ENCODE measurements at places on chromosomes 7 and 10.
A peak's percentile ranks its signal among the peaks of the same experiment; 100 is the strongest.

- DNase-seq = no peak
Observed at GRCh38 chr7:70494225-70495032, 637.5 kb upstream of the GALNT17 start.

DNA sequence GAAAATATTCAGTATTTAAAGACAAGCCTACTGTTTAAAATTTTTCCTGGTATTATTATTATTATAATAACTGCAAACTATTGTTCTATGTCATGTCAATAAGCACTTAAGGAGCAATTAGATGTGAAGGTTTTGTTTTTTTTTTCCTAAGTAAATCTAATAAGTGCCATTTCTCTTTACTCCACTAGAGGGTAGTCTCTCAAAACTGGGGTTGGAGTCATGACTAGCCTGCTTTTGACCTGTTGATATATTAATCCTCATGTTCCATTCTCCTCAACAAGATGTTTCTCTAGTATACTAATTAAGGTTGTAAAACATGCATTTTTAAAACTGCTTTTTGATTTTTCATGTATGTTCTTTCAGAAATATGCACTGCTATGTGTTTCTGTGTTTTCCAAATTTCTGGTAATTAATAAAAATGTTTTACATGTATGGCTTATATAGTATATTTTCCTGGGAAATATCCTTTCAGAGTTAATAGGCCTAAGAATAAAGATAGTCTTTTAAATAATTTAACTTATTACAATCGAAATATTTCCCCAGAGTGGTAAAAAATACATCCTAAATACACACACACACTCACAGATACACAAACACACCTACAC lies 1.0 kb upstream of the LRRN3 start:
- peak; percentile 36 for DNase-seq

GRCh38 chr7:880450-880849 lies 4.1 kb downstream of the GET4 start:
- no peak for DNase-seq

DNA sequence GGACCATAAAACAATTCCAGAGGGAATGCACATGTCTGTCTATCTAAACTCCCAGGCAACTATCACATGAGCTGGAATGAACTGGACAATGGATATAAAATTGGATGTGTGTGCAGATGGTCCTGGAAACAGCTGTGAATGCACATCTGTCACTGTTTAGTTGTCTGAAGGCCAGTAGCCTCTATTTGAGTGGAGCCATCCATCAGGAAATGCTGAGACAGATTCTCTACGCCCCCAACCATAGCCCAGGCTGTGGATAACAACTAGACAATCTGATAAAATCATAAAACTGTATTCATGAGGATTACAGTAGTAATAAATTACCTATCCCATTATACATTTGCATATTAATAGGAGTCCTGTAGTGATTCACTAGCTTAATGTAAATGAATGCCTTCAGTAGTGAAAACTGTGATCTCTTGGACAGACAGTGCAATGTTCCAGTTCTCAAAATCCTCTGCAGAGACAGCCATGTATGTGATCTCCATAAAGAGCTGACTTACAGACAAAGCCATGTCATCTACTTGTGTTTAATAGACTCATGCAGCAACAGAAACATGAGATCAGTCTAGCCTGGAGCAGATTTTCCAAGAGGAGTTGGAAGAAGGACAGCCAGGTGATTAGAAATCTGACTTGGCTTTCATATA lies 907.6 kb downstream of the KCNMA1 start:
- DNase-seq = no peak

DNA sequence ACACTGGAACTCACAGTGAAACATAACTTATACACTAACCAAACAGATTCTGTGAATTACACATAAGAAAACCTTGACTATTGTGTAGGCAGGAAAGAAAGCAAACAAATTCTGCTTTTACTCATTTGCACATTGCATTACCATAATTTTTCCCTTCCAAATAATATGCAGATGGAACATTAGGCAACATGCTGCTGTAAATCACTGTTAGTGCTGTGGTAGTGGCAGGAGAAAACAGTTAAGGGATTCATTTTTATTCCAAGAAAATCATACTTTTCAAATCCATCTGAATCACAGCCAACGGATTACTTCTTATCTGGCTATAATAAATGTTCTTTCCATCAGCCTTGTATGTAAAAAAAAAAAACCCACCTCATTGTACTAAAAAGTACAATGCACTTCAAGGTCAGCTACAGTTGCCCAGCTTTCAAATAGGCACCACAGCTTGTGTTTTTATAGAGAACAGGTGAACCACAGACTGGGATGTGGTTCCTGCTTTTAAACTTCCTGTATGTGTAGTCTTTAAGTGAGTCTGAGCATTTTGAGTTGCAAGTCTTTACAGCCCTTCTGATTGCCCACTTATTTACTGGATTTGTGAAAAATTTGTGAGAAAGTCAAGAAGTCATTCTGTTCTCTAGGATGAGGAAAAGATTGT lies 590.0 kb upstream of the SEMA3D start:
- no peak for DNase-seq

- DNase-seq = no peak
Observed at GRCh38 chr7:106768324-106768751, 96.7 kb upstream of the PIK3CG start.

GRCh38 chr7:26514633-26515032 lies 223.0 kb downstream of the SNX10 start:
- DNase-seq = no peak

- DNase-seq = no peak
Observed at GRCh38 chr7:45033261-45033930, 33.4 kb downstream of the CCM2 start.
